ENCODE measurements at places on chromosomes 16 and 17. TPM values are rescaled to one million over a fixed set of nuclear protein-coding genes. Genes with fewer than 3 reads are reported as not detected.

Gene NXN
- 10.7 TPM for total RNA-seq

Gene AOC3
- 0.40 TPM for total RNA-seq

Gene CD68
- 28.8 TPM for total RNA-seq

Gene PIGW
- 10.9 TPM for total RNA-seq

Gene DNAAF1
- 0.15 TPM for total RNA-seq
